ENCODE measurements at places on chromosomes 13 and 19.

GRCh38 chr13:75173457-75174356 lies 308.3 kb downstream of the TBC1D4 start:
- no peaks in the 10 kb centered on the region for H3K4me1 ChIP-seq
- no peaks in the 10 kb centered on the region for H3K27me3 ChIP-seq
- DNase-seq, result no peak
- no peak overlapping the region for H3K27ac ChIP-seq

DNA sequence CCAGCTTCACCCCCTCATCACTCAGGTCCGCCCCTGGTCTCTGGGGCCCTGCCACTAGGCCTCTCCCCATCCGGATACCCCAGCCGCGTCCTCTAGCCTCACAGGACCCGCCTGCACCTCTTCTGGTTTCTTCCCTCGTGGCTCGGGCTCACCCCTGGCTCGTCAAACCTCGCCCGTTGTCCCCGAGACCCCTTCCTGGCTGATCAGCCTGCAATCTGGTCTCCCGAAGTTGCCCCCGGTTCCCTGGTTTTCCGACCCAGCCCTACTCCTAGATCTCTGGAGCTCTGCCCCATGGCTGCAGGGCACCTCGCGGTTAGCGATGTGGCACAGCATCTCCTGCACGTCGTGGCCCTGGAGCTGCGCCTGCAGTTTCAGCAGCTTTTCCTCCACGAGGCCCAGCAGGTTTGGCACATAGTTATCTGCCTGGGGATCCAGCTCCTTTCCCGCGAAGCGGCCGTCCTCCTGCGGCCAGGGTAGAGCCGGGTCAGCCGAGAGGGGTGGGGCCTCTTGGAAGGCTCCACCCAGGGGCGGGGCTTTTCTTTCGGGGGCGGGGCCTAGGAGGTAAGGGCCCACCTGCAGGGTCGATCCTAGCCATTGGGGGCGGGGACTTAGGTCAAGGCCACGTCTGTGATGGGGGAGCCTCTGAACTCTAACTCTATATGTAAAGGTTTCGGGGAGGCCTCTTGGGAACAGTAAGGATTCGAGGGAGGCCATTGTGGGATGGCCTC lies 2.4 kb upstream of the RGL3 start:
- H3K4me1 ChIP-seq, result peaks cover 33% of the 10 kb centered on the region
- H3K4me3 ChIP-seq, result no peak overlapping the region
- H3K36me3 ChIP-seq, result no peaks in the 10 kb centered on the region
- no peak for DNase-seq
- no peak overlapping the region for H3K27ac ChIP-seq
- H3K27me3 ChIP-seq, result peaks cover 86% of the 10 kb centered on the region

DNA sequence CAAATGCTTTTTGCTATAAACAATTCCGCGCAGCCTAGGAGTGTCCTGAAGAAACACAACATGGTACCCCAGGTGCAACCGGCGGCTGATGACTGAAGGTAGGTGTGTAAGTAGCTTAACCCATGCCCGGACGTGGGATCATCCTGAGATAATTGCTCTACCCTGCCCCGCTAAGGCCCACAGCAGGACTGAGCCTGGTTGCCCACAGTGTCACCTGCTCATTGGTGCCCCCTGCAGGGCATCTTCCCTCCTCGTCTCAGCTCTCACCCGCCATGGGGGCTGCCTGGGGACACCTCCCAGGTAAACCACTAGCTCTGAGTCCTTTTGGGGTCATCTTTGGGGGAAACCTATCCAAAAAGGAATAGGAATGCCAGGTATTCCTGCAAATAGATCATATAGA lies 22.3 kb downstream of the TMEM161A start:
- no peaks in the 10 kb centered on the region for H3K27me3 ChIP-seq
- H3K4me3 ChIP-seq, result no peak overlapping the region
- no peak for DNase-seq
- peaks cover 28% of the 10 kb centered on the region for H3K36me3 ChIP-seq
- no peaks in the 10 kb centered on the region for H3K4me1 ChIP-seq
- no peak overlapping the region for H3K27ac ChIP-seq

GRCh38 chr19:13637664-13638063 lies 126.7 kb upstream of the MRI1 start:
- H3K36me3 ChIP-seq, result no peaks in the 10 kb centered on the region
- no peaks in the 10 kb centered on the region for H3K4me1 ChIP-seq
- no peaks in the 10 kb centered on the region for H3K27me3 ChIP-seq
- H3K4me3 ChIP-seq, result no peak overlapping the region

GRCh38 chr13:80173224-80173623 lies 167.7 kb downstream of the SPRY2 start:
- H3K27me3 ChIP-seq, result no peaks in the 10 kb centered on the region
- DNase-seq, result no peak
- no peak overlapping the region for H3K4me3 ChIP-seq
- no peak overlapping the region for H3K27ac ChIP-seq
- no peaks in the 10 kb centered on the region for H3K4me1 ChIP-seq

- no peak overlapping the region for H3K4me3 ChIP-seq
- H3K27me3 ChIP-seq, result no peaks in the 10 kb centered on the region
- H3K4me1 ChIP-seq, result peaks cover 2% of the 10 kb centered on the region
- peaks cover 5% of the 10 kb centered on the region for H3K36me3 ChIP-seq
- no peak for DNase-seq
- no peak overlapping the region for H3K27ac ChIP-seq
Observed at GRCh38 chr19:4868286-4868834, 893 bp upstream of the PLIN3 start.

- no peak overlapping the region for H3K27ac ChIP-seq
- no peaks in the 10 kb centered on the region for H3K27me3 ChIP-seq
- no peaks in the 10 kb centered on the region for H3K36me3 ChIP-seq
Observed at GRCh38 chr13:19239114-19239860, 57.7 kb upstream of the TUBA3C start.

GRCh38 chr13:105251293-105251692 lies 1284.2 kb downstream of the EFNB2 start:
- H3K36me3 ChIP-seq, result no peaks in the 10 kb centered on the region

- peak overlapping the region; percentile 100 for H3K4me3 ChIP-seq
- H3K4me1 ChIP-seq, result peaks cover 26% of the 10 kb centered on the region
Observed at GRCh38 chr19:14006766-14007562, 844 bp upstream of the RFX1 start.

GRCh38 chr19:58166708-58167280 lies 16.1 kb upstream of the ZNF274 start:
- no peak overlapping the region for H3K4me3 ChIP-seq
- no peaks in the 10 kb centered on the region for H3K36me3 ChIP-seq
- no peaks in the 10 kb centered on the region for H3K27me3 ChIP-seq

- H3K36me3 ChIP-seq, result no peaks in the 10 kb centered on the region
- DNase-seq, result no peak
- H3K4me3 ChIP-seq, result no peak overlapping the region
- H3K27ac ChIP-seq, result no peak overlapping the region
- no peaks in the 10 kb centered on the region for H3K4me1 ChIP-seq
- no peaks in the 10 kb centered on the region for H3K27me3 ChIP-seq
Observed at GRCh38 chr19:39596911-39597310, 5.4 kb upstream of the LGALS13 start.

DNA sequence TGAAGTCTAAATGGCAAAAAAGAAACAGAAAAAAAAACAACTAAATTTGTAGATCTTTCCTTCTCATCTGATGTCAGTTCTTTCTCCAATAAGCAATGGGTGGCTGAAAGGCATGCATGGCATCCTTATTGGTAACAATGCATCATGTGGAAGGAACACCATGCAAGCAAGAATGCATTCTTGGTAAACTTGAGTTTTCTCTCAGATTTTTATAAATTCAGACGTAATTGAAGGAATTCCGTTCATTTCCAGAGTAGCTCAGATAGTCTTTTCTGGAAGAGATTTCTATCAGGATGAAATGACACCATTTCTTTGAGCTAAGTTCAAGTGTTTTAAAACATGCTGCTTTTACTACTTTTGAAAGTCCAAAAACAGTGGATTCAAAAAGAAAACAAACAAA lies 373.0 kb downstream of the COG6 start:
- no peaks in the 10 kb centered on the region for H3K4me1 ChIP-seq
- H3K4me3 ChIP-seq, result no peak overlapping the region
- no peak for DNase-seq
- H3K27ac ChIP-seq, result no peak overlapping the region

DNA sequence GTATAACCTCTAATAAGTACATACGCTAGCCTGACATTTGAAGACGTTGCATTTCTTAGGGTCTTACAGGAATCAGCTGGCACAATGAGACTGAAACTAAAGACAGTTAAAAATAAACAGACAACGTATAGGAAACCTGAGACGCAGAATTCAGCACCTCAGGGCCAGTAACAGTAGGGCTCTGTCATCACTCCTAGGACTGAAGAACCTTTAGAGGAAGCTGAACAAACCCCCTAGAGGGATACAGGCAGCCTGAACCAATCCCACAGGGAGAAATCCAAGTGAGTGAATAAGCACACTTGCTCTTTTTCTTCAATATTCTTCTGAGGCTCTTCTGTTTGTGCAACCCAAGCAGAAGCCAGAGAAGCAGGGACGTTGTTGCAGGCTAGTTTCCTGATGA lies 53.9 kb upstream of the KLHL1 start:
- no peaks in the 10 kb centered on the region for H3K36me3 ChIP-seq
- no peaks in the 10 kb centered on the region for H3K4me1 ChIP-seq
- no peak overlapping the region for H3K27ac ChIP-seq
- no peaks in the 10 kb centered on the region for H3K27me3 ChIP-seq
- H3K4me3 ChIP-seq, result no peak overlapping the region

DNA sequence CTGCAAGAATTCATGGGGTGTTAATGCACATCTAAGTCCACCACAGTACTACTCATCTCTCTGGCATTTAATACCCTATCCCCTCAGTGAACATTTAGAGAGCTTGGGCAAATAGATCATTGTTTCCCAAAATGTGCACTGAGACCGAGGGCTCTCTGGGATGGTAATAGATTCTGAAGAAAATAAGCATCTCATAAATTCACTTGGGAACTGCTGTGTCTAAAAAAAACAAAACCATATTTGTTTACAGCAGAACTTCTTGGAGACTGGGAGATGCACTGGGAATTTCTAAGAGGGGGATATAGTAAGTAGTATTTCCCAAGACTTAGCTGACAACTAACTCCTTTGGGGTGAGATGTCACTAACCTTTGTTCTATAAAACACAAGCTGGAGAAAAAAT lies 58.4 kb downstream of the ENOX1 start:
- H3K4me3 ChIP-seq, result no peak overlapping the region
- H3K36me3 ChIP-seq, result no peaks in the 10 kb centered on the region
- no peaks in the 10 kb centered on the region for H3K27me3 ChIP-seq
- DNase-seq, result no peak
- no peak overlapping the region for H3K27ac ChIP-seq

GRCh38 chr19:34365463-34366401 lies 736 bp downstream of the GPI start:
- H3K4me1 ChIP-seq, result peaks cover 12% of the 10 kb centered on the region
- no peak for DNase-seq
- no peak overlapping the region for H3K27ac ChIP-seq

DNA sequence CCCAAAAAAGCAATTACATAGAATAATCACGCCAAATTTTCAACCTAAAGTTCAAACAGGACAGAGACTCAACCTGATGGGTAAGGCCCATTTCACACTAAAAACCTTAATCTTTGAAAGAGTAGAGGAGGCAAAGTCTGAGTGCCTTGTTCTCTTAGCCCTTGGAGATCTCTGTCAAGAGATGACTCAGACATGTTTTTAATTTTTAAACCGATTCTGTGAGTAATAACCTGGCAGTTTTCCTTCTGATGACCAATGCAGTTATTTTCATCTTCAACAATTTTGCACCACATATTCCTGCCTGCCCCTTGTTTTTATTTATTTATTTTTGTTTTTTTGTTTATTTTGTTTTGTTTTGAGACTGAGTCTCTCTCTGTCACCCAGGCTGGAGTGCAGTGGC lies 11.5 kb upstream of the TNFSF9 start:
- peaks cover 5% of the 10 kb centered on the region for H3K4me1 ChIP-seq
- H3K27ac ChIP-seq, result no peak overlapping the region
- no peaks in the 10 kb centered on the region for H3K36me3 ChIP-seq
- H3K4me3 ChIP-seq, result no peak overlapping the region
- no peak for DNase-seq

- H3K27me3 ChIP-seq, result no peaks in the 10 kb centered on the region
- H3K27ac ChIP-seq, result no peak overlapping the region
- H3K36me3 ChIP-seq, result no peaks in the 10 kb centered on the region
- DNase-seq, result no peak
- H3K4me1 ChIP-seq, result no peaks in the 10 kb centered on the region
Observed at GRCh38 chr19:53808710-53809125, 15.4 kb downstream of the NLRP12 start.

DNA sequence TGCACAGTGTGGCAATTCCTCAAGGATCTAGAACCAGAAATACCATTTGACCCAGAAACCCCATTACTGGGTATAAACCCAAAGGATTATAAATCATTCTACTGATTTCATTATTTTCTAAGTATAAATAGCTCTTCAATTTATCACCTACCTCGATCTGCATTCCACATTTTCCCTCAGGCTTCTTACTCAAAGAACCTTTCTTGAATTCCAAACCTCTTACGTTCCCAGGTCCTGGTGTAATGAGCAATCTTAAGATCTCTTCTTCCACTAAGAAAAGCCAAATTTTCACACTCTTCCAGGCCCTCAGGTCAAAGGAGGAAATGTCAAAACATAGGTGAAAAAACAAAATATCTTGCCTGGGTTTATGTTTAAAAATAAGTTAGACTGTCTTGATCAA lies 237.3 kb upstream of the GPC6 start:
- H3K27me3 ChIP-seq, result no peaks in the 10 kb centered on the region
- H3K4me1 ChIP-seq, result no peaks in the 10 kb centered on the region
- no peaks in the 10 kb centered on the region for H3K36me3 ChIP-seq

- no peak overlapping the region for H3K4me3 ChIP-seq
- no peaks in the 10 kb centered on the region for H3K27me3 ChIP-seq
- H3K4me1 ChIP-seq, result no peaks in the 10 kb centered on the region
Observed at GRCh38 chr13:53045189-53045588, 16.6 kb downstream of the OLFM4 start.

DNA sequence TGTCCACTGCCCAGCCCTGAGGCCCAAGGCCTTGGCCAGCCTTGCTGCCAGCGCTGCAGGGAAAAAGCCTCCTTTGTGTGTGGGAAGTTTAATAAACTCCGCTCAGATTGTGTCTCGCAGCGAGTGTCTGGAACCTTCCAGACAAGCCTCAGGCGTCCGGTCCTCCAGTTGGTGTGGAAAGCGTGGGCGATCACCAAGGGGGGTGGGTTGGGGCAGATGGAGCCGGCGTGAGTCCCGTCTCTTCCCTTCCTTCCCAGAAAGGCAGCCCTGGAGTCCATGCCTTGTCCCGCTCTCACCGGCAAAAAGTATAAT lies 4.6 kb downstream of the STK11 start:
- no peak overlapping the region for H3K27ac ChIP-seq
- H3K27me3 ChIP-seq, result peaks cover 21% of the 10 kb centered on the region
- no peak overlapping the region for H3K4me3 ChIP-seq
- no peak for DNase-seq
- H3K36me3 ChIP-seq, result peaks cover 30% of the 10 kb centered on the region
- peaks cover 46% of the 10 kb centered on the region for H3K4me1 ChIP-seq

DNA sequence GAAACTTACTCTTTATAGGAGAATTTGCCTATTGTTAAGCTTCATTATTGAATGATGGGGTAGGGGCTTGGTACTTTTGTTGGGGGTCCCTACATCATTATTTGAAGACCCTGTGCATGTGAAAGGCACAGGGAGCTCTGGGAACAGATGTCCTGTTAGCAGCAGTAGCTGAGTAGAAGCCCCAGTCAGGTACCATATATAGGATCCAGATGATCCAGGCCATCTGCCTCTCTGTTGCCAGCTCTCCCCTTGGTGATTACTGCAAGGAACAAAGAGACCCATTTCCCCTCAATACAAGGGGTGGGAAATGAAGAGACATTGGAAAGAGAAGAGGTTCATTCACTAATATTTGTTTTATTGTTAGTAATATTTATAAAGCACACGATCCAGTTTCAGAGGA lies 4.4 kb upstream of the MTMR6 start:
- H3K4me1 ChIP-seq, result no peaks in the 10 kb centered on the region
- H3K27me3 ChIP-seq, result peaks cover 2% of the 10 kb centered on the region
- H3K27ac ChIP-seq, result no peak overlapping the region

Data from thymus (tissue), 14 donors.